ENCODE measurements at places on chromosomes 12 and 14.

DNA sequence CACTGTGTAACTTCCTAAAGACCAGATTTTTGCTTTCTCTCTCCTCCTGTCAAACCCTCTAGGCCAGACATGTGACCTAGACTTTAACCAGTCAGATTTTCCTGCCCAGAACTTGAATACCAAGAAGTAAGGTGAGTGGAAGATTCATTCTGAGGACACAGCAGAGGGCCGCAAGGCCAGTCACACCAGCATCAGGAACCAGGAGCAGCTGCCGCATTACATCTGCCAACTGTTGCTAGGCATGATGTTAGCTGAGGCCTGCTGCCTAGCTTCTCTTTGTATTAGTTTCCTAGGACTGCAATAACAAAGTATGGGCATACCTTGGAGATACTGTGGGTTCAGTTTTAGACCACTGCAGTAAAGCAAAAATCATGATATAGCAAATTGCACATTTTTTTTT is 101.9 kb upstream of the BMP4 start:
- H3K27me3 ChIP-seq = no peaks in the 10 kb centered on the region
- H3K36me3 ChIP-seq = no peaks in the 10 kb centered on the region
- no peak overlapping the region for H3K27ac ChIP-seq
- DNase-seq = no peak

DNA sequence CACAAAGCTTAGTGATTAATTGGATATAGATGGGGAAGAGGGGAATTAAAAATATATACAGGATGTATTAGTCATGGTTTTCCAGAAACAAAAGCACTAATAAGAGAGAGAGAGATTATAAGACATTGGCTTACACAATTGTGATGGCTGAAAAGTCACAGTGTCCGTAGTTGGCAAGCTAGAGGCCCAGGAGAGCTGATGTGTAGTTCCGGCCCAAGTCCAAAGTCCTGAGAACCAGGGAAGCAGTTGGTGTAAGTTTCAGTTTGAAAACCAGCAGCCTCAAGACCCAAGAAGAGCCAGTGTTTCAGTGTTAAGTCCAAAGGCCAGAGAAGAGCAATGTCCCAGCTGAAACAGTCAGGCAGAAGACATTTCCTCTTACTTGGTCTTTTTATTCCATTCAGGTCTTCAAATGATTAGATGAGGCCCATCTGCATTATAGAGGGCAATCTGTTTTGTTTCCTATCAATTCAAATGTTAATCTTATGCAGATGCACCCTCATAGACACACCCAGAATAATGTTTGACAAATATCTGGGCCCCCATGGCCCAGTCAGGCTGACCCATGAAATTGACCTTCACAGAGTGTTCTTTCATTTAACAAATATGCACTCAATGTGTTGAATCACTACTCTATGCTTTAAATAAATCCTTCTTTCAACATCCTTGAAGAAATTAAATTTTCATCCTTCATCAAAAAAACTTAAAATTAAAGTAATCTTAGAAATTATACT is 67.2 kb upstream of the DIO2 start:
- no peaks in the 10 kb centered on the region for H3K27me3 ChIP-seq
- no peak for DNase-seq
- no peaks in the 10 kb centered on the region for H3K4me1 ChIP-seq
- H3K36me3 ChIP-seq = no peaks in the 10 kb centered on the region
- H3K27ac ChIP-seq = no peak overlapping the region

DNA sequence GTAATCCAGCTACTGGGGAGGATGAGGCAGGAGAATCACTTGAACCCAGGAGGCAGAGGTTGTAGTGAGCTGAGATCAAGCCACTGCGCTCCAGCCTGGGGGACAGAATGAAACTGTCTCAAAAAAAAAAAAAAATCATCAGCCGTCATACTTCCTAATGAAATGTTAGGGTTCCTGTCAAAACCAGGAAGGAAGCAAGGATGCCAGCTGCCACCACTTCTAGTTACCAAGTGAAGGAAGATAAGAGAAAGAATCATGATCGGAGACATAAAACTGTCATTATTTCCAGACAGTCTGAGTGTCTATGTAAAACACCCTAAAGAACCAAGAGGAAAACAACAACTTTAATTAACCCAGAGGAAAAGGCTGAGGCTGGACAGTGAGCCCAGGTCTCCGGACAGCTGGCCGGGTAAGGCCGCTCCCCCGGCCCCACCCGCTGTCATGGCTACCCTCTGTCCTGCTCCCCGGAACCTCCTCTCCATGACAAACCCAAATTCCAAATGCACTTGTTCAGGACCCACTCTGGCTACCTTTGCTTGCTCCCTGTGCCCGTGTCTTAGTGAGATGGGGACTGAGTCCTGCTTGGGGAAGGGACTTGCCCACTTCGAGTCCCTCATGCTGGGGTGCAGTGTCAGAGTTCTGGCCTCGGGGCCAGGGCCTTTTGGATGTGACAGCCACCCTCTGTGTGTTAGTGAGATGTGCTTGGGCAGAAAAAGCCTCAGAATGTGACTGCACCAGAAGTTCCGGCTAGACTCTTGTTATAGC is 29.0 kb downstream of the SLC6A12 start:
- H3K4me1 ChIP-seq = peaks cover 9% of the 10 kb centered on the region
- no peak overlapping the region for H3K4me3 ChIP-seq
- no peak overlapping the region for H3K27ac ChIP-seq
- H3K27me3 ChIP-seq = no peaks in the 10 kb centered on the region

GRCh38 chr12:117486840-117487659 is 125.6 kb upstream of the NOS1 start:
- peak; percentile 55 for DNase-seq
- no peaks in the 10 kb centered on the region for H3K4me1 ChIP-seq
- H3K27ac ChIP-seq = no peak overlapping the region
- no peaks in the 10 kb centered on the region for H3K27me3 ChIP-seq

- H3K4me3 ChIP-seq = no peak overlapping the region
- H3K27ac ChIP-seq = peak overlapping the region; percentile 88
- no peak for DNase-seq
Measured at GRCh38 chr12:51004504-51004903, 21.7 kb downstream of the SLC11A2 start.

- no peaks in the 10 kb centered on the region for H3K4me1 ChIP-seq
- DNase-seq = no peak
- no peak overlapping the region for H3K4me3 ChIP-seq
- no peak overlapping the region for H3K27ac ChIP-seq
- H3K36me3 ChIP-seq = no peaks in the 10 kb centered on the region
Measured at GRCh38 chr12:28489246-28489645, 299.0 kb downstream of the CCDC91 start.

- no peak overlapping the region for H3K4me3 ChIP-seq
- no peak overlapping the region for H3K27ac ChIP-seq
- no peaks in the 10 kb centered on the region for H3K36me3 ChIP-seq
Measured at GRCh38 chr12:64806593-64807460, 17.6 kb upstream of the TBC1D30 start.

- no peaks in the 10 kb centered on the region for H3K27me3 ChIP-seq
- no peaks in the 10 kb centered on the region for H3K4me1 ChIP-seq
- H3K36me3 ChIP-seq = no peaks in the 10 kb centered on the region
- no peak overlapping the region for H3K27ac ChIP-seq
Measured at GRCh38 chr12:108629824-108630476, 3.7 kb downstream of the SELPLG start.

- H3K27ac ChIP-seq = no peak overlapping the region
- no peaks in the 10 kb centered on the region for H3K27me3 ChIP-seq
- no peak for DNase-seq
- H3K4me1 ChIP-seq = peaks cover 3% of the 10 kb centered on the region
Measured at GRCh38 chr14:100649173-100649519, 61.9 kb upstream of the BEGAIN start.

GRCh38 chr14:85468816-85469215 is 61.1 kb upstream of the FLRT2 start:
- no peaks in the 10 kb centered on the region for H3K36me3 ChIP-seq
- no peak overlapping the region for H3K27ac ChIP-seq
- H3K4me1 ChIP-seq = peaks cover 8% of the 10 kb centered on the region
- no peak for DNase-seq
- no peak overlapping the region for H3K4me3 ChIP-seq

DNA sequence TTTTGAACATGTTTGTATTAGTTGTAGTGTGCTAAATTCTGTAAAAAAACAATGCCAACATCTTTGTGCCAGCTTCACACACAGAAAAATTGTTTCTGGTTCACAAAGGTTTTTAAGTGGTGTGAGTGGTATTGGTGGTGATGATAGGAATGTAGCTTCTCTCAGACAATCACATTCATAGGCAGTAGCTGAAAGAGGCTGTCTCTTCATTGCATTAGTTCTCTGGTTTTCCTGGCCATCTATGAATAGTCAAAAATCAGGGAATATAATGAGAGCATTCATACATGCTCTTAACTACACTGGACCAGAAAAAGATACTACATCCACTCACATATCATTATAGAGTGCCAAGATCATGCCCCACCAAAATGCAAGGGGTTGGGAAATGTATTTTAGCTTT is 433.5 kb downstream of the FLRT2 start:
- DNase-seq = no peak
- H3K27me3 ChIP-seq = no peaks in the 10 kb centered on the region
- no peaks in the 10 kb centered on the region for H3K36me3 ChIP-seq

- H3K4me3 ChIP-seq = no peak overlapping the region
- no peak overlapping the region for H3K27ac ChIP-seq
- DNase-seq = no peak
- H3K36me3 ChIP-seq = no peaks in the 10 kb centered on the region
Measured at GRCh38 chr14:100104523-100105300, 39.5 kb downstream of the EVL start.

DNA sequence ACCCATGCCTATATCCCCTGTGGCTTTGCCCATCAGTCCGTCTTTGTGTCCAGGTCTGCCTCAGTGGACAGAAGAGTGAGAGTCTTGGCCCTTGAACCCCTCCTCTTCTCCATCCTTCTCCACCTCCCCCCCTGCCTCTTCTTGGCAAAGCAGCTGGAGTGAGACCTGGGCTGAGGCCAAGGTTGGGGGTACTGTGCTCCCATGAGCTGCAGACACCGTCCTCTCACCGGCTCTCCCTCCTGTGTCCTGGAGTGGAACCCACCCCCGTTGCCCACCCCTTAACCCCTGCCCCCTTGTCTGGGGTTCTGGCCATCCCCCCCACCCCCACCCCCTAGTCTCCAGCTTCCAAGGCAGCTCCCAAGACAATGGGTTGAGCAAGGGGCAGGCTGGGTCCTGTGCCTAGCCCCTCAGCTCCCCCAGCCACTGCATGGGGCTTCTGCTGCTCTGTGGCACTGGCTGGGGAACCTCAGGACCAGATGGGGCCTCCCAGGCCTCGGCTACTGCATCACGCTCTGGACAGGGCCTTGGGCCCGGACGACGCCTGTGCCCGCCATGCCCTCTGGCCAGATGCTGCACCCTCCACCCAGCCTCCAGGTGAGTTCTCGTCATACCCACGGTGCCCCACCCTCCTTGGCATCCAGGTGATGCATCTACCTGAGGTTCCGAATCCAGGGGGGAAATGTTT is 35.7 kb downstream of the RTL1 start:
- H3K4me3 ChIP-seq = no peak overlapping the region
- H3K4me1 ChIP-seq = no peaks in the 10 kb centered on the region
- no peaks in the 10 kb centered on the region for H3K27me3 ChIP-seq
- no peak overlapping the region for H3K27ac ChIP-seq

- no peak for DNase-seq
- no peak overlapping the region for H3K4me3 ChIP-seq
- no peaks in the 10 kb centered on the region for H3K4me1 ChIP-seq
- no peaks in the 10 kb centered on the region for H3K27me3 ChIP-seq
Measured at GRCh38 chr14:51014625-51015024, 70.3 kb upstream of the PYGL start.

DNA sequence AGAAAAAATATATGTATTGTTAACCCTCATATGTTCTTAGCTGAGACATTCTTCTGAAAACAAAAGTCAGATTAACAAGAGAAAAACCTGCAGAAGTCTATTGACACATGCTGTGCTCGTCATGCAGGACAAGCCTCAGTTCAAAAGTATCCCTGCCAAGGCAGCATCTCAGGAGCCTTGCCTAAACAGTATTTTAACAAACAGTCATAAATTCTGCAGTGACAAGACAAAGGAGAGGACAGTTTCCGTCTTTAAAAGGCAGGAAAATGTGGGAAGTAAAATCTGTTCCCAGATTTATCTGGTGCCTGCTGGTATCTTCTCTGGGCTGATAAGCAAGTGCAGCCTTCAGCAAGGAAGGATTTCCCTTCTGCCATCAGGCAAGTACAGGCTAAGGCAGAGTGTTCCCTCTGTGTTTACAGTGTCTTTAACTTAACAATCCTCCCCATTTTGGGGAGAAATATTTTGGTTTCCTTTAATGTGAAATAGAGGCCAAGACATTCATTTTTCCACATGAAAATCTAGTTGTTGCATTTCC is 480.2 kb upstream of the CCDC196 start:
- DNase-seq = no peak
- H3K27me3 ChIP-seq = no peaks in the 10 kb centered on the region
- peaks cover 7% of the 10 kb centered on the region for H3K4me1 ChIP-seq
- no peaks in the 10 kb centered on the region for H3K36me3 ChIP-seq
- no peak overlapping the region for H3K4me3 ChIP-seq

- H3K4me1 ChIP-seq = no peaks in the 10 kb centered on the region
- H3K36me3 ChIP-seq = no peaks in the 10 kb centered on the region
- H3K27me3 ChIP-seq = no peaks in the 10 kb centered on the region
- H3K4me3 ChIP-seq = no peak overlapping the region
Measured at GRCh38 chr12:104439137-104439536, 17.6 kb upstream of the CHST11 start.

- H3K4me1 ChIP-seq = no peaks in the 10 kb centered on the region
- no peak overlapping the region for H3K4me3 ChIP-seq
- peak; percentile 32 for DNase-seq
- no peak overlapping the region for H3K27ac ChIP-seq
- no peaks in the 10 kb centered on the region for H3K36me3 ChIP-seq
Measured at GRCh38 chr14:91269076-91269991, 24.8 kb upstream of the GPR68 start.

DNA sequence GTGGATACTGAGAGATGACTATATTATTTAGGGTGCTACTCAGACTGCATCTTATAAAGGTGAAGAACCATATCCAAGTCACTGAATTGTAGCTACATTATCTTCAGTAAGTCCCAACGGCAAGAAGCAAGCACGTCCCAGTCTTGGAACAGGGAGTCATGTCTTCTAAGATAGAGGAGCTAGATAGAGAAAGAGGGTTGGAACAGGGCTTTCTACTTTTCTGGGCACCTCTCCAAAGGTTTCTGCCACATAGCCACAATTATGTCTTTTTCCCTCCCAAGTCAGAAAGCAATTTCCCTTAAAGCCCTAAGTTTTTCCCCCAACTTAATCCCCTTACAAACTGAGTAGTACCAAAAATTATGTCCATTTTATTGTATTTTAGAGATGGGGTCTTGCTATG is 22.4 kb downstream of the MAPK1IP1L start:
- H3K36me3 ChIP-seq = no peaks in the 10 kb centered on the region
- no peak for DNase-seq
- no peak overlapping the region for H3K27ac ChIP-seq
- no peak overlapping the region for H3K4me3 ChIP-seq
- peaks cover 9% of the 10 kb centered on the region for H3K4me1 ChIP-seq

DNA sequence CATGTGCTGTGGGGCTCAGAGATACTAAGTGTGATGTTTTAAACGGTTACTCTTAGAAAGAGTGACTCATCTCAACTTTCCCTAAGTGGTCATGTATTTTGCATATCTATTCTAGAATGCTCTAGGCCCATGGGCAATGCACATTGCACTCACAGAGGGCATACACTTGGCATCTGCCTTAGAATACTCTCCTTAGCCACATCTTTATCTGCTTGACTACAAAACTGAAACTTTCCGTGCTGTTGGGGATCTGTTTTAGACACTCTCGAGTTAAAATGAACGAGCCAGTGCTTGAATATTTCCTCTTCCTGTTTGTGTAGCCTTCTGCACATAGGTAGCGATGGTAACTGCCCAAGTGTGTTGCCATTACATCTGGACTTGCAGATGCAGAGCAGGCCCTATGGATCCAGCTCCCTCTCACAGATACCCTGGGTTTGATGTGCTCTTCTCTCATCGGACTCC is 180.5 kb downstream of the CAND1 start:
- no peaks in the 10 kb centered on the region for H3K4me1 ChIP-seq
- no peaks in the 10 kb centered on the region for H3K27me3 ChIP-seq
- no peak overlapping the region for H3K4me3 ChIP-seq
- DNase-seq = no peak
